ENCODE measurements at places on chromosomes 7 and 10. TPM values are rescaled to one million over a fixed set of nuclear protein-coding genes. Genes with fewer than 3 reads are reported as not detected.

Gene LIPK
- not detected for total RNA-seq

Gene ASB13
- total RNA-seq: 19.2 TPM

Gene MAGI2
- 13.7 TPM for total RNA-seq

Gene CDHR1
- 0.17 TPM for total RNA-seq

Gene TSPAN13
- 68.9 TPM for total RNA-seq

Gene CALD1
- 278 TPM for total RNA-seq

Gene SCIN
- total RNA-seq: 0.94 TPM

Data from subcutaneous adipose tissue (tissue), 4 donors.